ENCODE measurements at places on chromosomes 7 and 10. TPM values are rescaled to one million over a fixed set of nuclear protein-coding genes. Genes with fewer than 3 reads are reported as not detected.
A peak's percentile ranks its signal among the peaks of the same experiment; 100 is the strongest.

- peaks cover 3% of the 10 kb centered on the region for H3K27me3 ChIP-seq
- DNase-seq = peak; percentile 2
- no peaks in the 10 kb centered on the region for H3K4me1 ChIP-seq
- no peak overlapping the region for H3K4me3 ChIP-seq
- no peak overlapping the region for H3K27ac ChIP-seq
- H3K36me3 ChIP-seq = no peaks in the 10 kb centered on the region
These were observed 48.7 kb upstream of the SHH start for GRCh38 chr7:155860840-155861479.

DNA sequence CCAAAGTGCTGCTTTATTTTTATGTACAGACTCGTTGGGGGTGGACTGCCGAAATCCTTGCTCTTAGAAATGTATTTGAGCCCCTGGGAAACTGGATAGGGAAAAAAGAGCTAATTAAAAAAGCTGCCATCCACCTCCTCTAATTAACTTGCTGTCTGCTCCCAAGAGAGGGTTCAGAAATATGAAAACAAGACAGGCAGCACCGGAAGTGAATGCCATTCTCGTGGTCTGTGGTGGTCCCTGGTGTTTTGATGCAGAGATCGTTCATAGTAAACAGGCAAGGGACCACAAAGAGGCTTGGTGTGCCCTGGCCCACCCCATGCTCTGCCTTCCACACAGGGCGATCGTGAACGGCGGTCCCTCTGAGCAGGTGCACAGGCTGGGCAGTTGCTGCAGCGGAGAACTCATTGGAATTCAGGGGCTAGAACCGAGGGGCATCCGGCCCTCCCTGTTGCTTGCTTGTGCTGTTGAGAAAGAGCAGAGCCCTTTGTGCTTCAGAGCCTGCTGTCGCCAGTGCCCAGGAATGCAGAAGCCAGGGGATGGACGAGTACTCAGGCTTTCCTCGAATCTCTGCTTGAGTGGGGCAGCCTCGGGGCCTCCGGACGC lies 79.1 kb upstream of the BTBD16 start:
- no peak overlapping the region for H3K27ac ChIP-seq
- H3K27me3 ChIP-seq = no peaks in the 10 kb centered on the region
- H3K36me3 ChIP-seq = no peaks in the 10 kb centered on the region
- H3K4me1 ChIP-seq = no peaks in the 10 kb centered on the region

GNAI1 gene
- total RNA-seq = 0.33 TPM

DNA sequence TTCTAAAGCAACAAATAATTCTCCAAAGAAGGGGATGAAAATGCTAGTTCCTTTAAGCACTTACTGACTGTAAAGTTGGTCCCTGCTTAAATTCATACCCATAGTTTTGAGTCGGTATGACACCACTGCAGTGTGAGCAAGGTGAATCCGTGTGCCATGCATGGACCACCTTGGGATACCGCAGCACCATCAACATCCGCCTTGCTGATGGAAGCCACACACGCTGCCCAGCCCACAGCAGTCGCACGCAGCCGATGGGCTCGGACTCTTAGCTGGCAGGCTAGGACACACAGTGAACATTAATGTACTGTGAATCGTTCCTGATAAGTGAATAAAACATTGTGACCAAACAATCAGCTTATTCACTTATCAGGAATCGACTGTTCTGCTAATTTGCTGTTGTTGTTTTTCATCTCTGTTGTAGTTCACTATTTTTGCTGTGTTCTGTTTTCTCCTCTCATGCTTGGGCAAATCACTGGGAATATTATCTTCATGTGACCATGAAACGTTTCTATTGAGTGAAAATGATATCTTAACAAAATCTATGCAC lies 275.5 kb downstream of the USP6NL start:
- no peak overlapping the region for H3K4me3 ChIP-seq
- peaks cover 27% of the 10 kb centered on the region for H3K4me1 ChIP-seq
- H3K27me3 ChIP-seq = no peaks in the 10 kb centered on the region
- no peak overlapping the region for H3K27ac ChIP-seq
- no peak for DNase-seq

DNA sequence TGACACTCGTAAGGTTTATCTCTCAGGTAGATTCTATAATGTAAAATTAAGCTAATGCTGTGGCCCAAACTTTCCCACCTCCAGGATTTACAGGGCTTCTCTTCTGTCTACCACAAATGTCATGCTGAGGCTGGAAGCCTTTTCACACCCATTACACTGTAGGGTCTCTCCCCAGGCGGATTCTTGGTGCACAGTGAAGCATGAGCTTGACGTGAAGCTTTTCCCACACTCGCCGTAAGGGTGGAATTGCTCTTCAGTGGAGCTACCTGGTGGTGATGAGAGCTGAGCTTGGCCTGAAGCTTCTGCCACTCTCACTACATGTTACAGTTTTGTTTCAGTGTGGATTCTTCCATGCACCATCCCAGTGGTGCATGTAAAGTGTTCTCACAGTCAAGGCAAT lies 11.4 kb downstream of the FAM200A start:
- no peak overlapping the region for H3K27ac ChIP-seq
- no peaks in the 10 kb centered on the region for H3K4me1 ChIP-seq
- DNase-seq = no peak
- no peaks in the 10 kb centered on the region for H3K27me3 ChIP-seq
- peaks cover 25% of the 10 kb centered on the region for H3K36me3 ChIP-seq
- H3K4me3 ChIP-seq = no peak overlapping the region

DNA sequence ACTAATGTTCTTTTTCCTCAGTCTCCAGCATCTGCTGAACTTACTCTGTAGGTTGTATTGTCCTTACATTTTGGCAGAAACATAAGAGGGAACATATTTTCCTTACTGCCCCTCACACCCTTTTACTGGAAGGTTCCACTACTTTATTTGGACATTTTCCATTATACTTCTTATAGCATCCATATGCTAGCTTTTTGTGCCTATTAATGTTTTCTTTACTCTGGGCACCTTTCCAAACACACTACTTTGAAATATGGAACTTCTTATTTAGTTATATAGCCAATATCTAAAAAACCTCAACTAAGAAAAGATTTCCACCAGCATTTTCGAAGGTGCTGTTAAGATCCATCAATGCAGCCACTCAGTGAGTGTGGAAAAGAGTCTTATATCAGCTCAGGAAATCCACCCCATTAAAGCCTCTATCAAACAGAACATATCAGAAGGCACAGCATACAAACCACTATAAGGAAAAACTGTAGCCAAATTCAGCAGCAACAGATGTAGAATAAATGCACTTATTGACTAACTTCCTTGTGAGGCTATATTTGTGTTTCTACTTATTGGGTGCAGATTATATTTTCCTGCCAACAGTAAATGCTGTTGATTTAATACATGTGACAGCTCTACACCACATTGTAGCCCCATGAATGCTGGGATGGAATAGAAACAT lies 272.5 kb upstream of the SEMA3E start:
- no peak for DNase-seq
- no peak overlapping the region for H3K27ac ChIP-seq
- H3K36me3 ChIP-seq = no peaks in the 10 kb centered on the region
- H3K27me3 ChIP-seq = no peaks in the 10 kb centered on the region
- H3K4me3 ChIP-seq = no peak overlapping the region
- no peaks in the 10 kb centered on the region for H3K4me1 ChIP-seq

DNA sequence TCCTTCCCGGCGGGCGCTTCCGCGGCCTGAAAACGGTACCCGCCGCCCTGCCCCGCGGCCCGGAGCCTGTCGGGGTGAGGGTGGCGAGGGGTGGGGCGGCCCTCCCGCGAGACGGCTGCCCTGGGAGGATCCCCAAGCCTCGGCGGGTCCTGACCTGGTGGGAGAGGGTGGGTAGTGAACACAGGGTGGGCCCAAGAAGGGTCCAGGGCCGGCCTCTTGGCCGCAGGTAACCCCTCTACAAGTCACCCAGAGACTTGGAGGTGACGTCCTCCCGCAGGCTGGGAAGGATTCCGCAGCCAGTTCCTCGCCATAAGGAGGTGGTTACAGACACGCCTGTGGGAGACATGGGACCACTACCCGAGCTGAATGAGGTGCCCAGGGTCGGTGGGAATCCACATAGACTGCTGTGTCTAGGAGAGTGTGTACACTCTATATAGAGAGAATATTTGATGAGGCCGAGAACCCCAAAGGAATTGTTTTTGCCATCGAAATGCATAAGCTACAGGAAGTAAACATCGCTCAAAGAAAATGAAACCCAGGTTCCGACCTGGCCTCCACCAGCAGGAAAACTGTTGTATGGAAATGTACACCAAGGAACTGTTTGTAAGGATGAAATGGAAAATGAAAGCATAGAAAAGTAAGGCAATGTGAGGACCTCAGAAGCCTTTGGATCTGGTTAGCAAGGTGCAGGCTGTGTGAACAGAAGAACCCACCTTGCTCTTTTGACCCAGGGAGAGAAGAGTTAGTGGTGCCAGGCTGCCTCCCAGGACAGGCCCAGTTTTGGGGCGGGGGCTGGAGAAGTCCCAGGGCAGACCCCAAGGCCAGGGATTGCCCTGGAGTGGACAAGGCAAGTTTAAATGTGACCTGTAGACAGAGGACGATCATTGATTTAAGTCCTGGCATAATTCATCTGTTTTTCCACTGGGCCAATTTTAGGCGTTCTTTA lies 659 bp downstream of the OPTN start:
- peak; percentile 19 for DNase-seq
- H3K27me3 ChIP-seq = no peaks in the 10 kb centered on the region
- H3K36me3 ChIP-seq = peaks cover 33% of the 10 kb centered on the region
- peaks cover 58% of the 10 kb centered on the region for H3K4me1 ChIP-seq
- peak overlapping the region; percentile 91 for H3K4me3 ChIP-seq

Measured in activated CD4-positive, alpha-beta T cell treated with anti-CD3 and anti-CD28 coated beads, Interleukin-2, amount 10 ng/mL, durations not matched to agents 7 days and 5 days (primary cell).